WERI-Rb-1 (cell line): ENCODE measurements at places on chromosomes 5 and 9.

GRCh38 chr9:79120533-79120932, 451.2 kb upstream of the TLE4 start:
- DNase-seq = no peak

GRCh38 chr5:122354293-122354692, 42.3 kb downstream of the SNCAIP start:
- DNase-seq = no peak

DNA sequence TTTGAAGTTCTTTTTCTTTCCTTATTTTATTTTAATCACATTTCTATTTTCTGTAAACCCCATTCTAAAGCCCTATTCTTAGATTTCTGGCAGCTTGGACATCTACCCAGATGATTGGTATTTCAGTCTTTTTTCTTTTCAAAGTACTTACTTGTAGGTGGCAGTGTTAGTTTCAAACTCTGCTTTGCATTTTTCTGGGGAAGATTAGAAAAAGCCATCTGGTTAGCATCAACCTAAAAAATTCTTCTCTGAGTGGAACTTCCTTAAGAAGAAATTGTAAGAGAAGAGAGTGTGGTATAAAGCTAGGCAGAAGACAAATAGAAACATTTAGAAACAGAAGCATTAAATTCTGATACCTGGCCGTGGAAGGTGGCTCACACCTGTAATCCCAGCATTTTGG, 17.2 kb upstream of the TENT2 start:
- no peak for DNase-seq

- peak; percentile 84 for DNase-seq
These were observed 31.8 kb upstream of the ORM1 start for GRCh38 chr9:114291064-114291474.

- DNase-seq = no peak
These were observed 173.4 kb upstream of the NR3C1 start for GRCh38 chr5:143576711-143577484.

DNA sequence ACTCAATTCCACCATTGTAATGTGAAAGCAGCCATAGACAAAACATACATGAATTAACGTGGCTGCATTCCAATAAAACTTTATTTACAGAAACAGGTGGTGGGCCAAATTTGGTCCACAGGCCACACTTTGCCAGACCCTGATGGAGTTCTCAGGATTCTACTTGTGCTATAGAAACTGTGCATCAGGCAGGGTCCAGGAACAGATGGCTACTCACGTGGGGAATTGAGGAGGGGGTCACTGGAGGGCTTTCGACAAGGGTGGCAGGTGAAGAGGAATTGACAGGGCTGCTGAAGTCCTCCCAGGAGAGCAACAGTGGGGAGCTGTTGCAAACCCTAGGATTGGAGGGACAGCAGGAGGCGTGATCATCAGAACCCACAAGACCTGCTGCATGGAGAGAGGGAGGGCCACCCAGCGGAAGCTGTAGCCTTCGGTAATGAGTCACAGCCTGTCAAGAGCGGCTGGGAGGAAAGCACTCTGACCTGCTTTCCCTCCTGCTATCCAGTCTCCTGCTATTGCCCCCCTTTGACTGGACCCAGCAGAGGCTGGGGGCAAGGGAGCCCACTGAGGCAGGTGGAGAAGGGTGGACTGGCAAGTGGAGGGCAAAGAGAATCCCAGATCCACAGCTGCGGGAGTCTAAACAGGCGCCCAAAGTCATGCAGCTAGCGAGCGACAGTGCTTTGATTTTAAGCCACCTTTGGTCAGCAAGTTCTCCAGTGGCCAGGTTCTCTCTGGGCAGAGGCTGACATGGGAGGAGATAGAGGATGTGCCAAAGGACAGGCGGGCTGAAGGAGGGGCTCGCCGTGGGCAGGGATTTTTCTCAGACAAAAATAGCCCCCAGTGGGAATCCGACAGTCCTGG, 138.3 kb upstream of the SMIM23 start:
- peak; percentile 53 for DNase-seq

DNA sequence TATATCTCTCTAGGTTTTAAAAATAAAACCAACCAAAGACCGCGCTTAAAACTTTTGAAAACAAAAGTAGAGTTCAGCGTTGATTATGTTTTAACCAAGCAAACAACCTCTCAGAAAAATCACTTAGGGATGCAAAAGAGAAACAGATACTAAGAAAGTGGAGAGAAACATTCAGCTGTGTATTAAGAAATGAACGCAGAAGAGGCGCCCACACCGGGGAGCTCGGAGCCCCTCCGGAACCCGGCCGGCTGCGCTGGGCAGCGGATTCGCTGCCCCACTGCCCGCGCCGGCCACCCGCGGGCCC, 1.4 kb downstream of the PITX1 start:
- DNase-seq = no peak

- DNase-seq = peak; percentile 88
These were observed at the start of gene PTGES2 for GRCh38 chr9:128127568-128127989. PTGES2 (minus strand) TSS chr9:128127729; CDS start chr9:128127717, 12 bp downstream.
